ENCODE measurements at places on chromosomes 13 and 19. TPM values are rescaled to one million over a fixed set of nuclear protein-coding genes. Genes with fewer than 3 reads are reported as not detected.

Gene CALR3
- not detected for total RNA-seq

Gene SERTM1
- total RNA-seq = 6.7 TPM

Gene CEACAM4
- not detected for total RNA-seq

Gene CEACAM16
- not detected for total RNA-seq

Gene METTL21C
- 0.69 TPM for total RNA-seq

Gene ZNF471
- total RNA-seq = 21.5 TPM

Gene MEF2B
- not detected for total RNA-seq

Gene ZNF580
- total RNA-seq = 6.9 TPM

Gene HSH2D
- total RNA-seq = not detected

Gene ZNF681
- total RNA-seq = 20.1 TPM

Gene LYPD3
- 0.46 TPM for total RNA-seq

Gene RFPL4A
- not detected for total RNA-seq

Gene TMIGD2
- 1.4 TPM for total RNA-seq

Gene GNG8
- not detected for total RNA-seq

Gene SIGLEC9
- total RNA-seq = 0.69 TPM

Gene TUBA3C
- not detected for total RNA-seq

Gene SSBP4
- 51.9 TPM for total RNA-seq

Gene CD33
- 0.23 TPM for total RNA-seq

Gene ZNF492
- 4.4 TPM for total RNA-seq

Data from diencephalon (tissue), 1 donor.